ENCODE measurements at places on chromosomes 7 and 10. TPM values are rescaled to one million over a fixed set of nuclear protein-coding genes. Genes with fewer than 3 reads are reported as not detected.
A peak's percentile ranks its signal among the peaks of the same experiment; 100 is the strongest.

SEC31B gene
- 26.6 TPM for total RNA-seq

SAMD9L gene
- 14.8 TPM for total RNA-seq

- DNase-seq = peak; percentile 7
These were observed 4.5 kb upstream of the MGAM start for GRCh38 chr7:141991140-141991539.

WNT2 gene
- not detected for total RNA-seq

DNA sequence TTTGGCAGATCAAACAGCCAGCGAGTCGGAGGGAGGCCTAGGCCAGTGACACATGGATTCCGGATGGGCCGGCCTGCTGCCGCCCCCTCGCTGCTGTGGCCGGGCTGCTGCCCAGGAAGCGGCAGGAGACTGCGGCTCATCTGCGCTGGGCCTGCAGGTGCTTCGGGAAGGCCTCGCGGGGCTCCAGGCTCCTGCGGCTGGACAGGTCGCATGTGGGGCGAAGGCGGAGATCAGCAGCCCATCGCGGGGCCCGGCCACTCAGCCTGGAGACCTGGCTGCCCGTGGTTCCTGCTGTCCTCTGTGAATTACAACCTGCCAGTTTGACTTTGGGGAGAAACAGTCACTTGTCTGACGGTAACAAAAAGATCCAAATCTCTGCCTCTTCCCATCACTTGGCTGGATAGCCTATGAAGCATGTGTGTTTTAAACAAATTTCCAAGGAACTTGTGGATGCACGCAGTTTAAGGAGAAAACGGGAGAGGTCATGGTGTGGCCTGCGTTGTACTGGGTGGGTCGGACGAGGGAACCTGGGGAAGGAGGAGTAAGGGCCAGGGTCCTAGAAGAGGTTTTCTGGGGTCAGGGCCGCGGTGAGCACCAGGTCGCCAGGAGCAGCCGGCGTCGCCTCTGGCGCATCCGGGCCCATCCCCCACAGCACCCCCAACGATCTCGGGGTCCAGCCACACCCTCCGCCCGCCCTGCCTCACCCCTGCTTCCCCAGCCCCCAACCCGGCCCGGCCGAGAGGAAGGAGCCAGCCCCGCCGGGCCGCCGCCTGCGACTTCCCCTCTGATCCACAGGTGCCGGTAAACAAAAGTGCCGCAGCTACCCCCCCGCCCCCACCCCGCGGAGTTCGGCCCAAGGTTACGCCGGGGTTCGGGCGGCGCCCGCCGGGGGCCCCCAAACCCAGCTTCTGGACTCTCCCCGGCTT is 1.6 kb downstream of the SPOCK2 start:
- DNase-seq = no peak

DNA sequence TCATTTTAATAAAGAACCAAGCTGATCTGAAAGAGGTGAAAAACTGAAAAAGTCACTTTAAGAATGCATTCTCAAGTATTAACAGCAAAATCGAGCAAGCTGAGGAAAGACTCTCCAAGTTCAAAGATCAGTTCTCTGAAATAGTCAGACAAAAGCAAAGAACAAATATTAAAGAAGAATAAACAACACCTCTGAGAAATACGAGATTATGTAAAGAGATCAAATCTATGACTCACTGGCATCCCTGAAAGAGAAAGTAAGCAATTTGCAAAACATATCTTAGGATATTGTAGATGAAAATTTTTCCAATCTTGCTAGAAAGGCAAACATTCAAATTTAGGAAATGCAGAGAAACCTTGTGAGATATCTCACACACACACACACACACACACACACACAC is 138.4 kb upstream of the HGF start:
- DNase-seq = no peak

GBX1 gene
- not detected for total RNA-seq

- no peak for DNase-seq
These were observed 455.5 kb downstream of the PHTF2 start for GRCh38 chr7:78253850-78254725.

GRCh38 chr7:26550492-26550891 is 258.8 kb downstream of the SNX10 start:
- no peak for DNase-seq

SLC18A3 gene
- total RNA-seq = not detected

DNA sequence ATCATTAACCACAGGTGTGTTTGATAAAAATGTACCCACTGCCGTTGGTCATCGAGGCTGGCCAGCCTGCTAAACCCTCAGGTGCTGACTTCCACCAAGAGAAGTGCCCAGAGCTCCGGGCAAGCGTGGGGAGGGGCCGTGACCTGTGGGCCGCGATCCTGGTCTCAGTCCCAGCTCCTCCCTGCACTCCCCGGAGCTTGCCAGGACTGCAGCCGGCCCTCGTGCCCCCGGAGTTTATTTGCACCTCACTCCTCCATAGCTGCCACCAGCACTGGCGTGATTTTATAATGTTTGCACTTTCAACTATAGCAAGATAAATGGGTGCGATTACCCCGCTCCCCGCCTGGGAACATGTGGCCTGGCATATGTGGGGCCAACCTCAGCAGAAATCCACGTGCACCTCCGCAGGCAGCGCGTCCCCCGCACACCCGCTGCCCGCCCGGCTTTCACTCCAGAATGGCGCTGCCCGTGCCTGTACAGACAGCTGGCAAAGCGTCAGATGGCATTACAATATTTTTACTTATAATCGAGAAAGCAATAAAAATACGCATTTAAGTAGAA is 30.8 kb downstream of the UNCX start:
- DNase-seq = no peak

FGFR2 gene
- not detected for total RNA-seq

TRUB1 gene
- 31.6 TPM for total RNA-seq

- DNase-seq = no peak
These were observed 86.3 kb upstream of the NANOS1 start for GRCh38 chr10:118943253-118943652.

GRCh38 chr10:43069211-43069515 is 7.7 kb upstream of the RET start:
- no peak for DNase-seq

- no peak for DNase-seq
These were observed 88.6 kb upstream of the KCNIP2 start for GRCh38 chr10:101932183-101932582.

SEMA3E gene
- total RNA-seq = not detected

GRCh38 chr7:29882481-29882880 is 76.2 kb downstream of the WIPF3 start:
- DNase-seq = no peak

DNA sequence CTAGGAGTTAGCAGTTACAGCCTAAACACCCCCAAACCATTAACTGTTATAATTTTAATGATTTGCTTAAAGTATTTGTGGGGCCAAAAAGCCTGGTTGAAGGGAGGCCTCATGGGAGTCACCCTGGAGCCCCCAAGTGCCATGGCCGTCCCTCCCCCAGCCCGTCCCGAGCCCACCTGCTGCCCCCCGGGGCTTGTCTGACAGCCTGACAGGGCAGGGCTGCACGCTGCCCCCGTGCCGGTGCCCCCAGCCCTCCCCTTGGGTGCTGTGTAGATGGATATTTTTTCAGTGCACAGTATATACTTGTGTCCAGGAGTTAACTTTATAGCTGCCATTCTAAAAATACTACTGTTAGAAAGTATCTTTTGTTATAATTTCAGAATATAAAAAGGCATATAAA is 108.4 kb downstream of the CYTH3 start:
- no peak for DNase-seq

GRCh38 chr7:149217570-149217969 is 21.9 kb upstream of the ZNF212 start:
- no peak for DNase-seq

GRCh38 chr7:64873517-64873916 is 29.6 kb upstream of the ZNF273 start:
- DNase-seq = no peak

GRCh38 chr10:117762819-117763172 is 220.2 kb downstream of the EMX2 start:
- DNase-seq = no peak

ITGA8 gene
- total RNA-seq = not detected

BCAP29 gene
- total RNA-seq = 38.7 TPM

C7orf57 gene
- not detected for total RNA-seq

GRCh38 chr7:80225361-80225760 is 90.7 kb downstream of the GNAI1 start:
- no peak for DNase-seq

OR6B1 gene
- total RNA-seq = not detected

- no peak for DNase-seq
These were observed 340.2 kb downstream of the KIF20B start for GRCh38 chr10:90041585-90041984.

- no peak for DNase-seq
These were observed 215.7 kb downstream of the BAMBI start for GRCh38 chr10:28892818-28893547.

PRKG1 gene
- total RNA-seq = not detected

GRCh38 chr10:86715836-86716235 is 40.6 kb upstream of the BMPR1A start:
- no peak for DNase-seq

DNA sequence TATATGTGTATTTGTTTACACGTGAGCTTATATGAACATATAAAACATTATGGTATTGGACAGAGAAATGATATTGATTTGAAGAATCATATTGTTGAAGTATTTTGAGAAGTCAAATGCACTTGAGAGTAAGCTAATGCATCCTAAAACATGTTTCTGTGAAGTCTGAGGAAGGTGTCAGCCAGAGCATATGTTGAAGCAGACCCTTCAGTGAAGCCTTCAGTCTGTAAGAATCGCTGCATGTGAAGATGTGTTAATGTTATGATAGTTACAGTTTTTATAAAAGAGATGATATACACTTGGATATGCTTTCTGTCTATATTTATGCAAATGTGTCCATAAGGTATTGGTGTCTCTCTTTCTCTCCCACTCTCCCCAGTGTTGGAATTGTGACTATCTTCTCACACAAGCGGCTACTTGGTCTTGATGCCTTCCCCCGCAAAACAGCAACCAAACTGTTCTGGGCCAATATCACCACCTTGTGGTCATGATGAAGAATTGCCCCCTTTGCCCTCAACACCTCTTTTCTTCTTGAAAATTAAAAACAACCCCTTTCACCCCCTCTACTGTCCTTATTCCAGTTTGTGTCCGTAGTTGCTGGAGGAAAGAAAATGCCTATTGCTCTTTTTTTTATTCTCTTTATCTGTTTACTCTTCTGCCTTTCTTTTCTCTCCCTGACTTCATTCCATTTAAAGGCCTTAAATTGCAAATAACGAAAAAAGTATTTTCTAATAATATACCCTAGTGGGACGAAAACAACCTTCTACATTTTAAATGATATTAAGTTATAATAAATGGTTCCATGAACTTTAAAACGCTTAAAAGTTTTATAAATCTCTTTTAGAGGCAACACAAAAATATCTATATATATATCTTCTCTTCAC is 64.9 kb downstream of the IKZF1 start:
- peak; percentile 91 for DNase-seq

SPDYE5 gene
- total RNA-seq = not detected

DNA sequence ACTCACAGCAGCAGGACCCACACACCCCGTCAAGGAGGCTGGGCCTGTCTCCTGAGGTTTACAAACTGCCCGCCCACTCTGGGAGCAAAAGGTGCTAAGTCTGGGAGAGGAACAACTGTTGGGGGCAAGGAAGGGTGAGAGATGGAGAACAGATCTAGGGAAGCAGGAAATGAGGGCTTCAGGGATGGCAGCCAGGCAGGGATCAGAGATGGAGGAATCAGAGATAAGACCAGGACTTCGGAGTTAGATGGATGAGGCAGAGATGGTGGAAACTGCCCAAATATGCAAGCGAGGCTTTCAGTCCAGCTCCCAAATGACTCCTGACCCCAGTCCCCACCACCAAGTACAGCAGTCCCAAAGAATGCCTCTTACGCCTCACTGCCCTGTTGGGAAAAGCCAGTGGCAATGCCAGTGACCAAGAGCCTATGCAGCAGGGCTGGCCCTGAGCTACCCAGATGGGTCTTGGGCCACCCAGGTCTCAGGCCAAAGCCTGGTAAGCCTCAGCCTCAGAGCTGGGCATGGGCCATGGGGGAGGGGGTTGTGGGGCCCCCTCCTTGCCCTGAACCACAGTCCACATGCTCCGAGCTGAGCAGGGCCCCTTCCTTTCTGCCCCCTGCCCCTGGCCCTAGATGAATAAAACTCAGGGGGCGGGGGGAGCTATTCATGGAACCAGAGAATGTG is 39.5 kb upstream of the SLF2 start:
- DNase-seq = no peak

GRCh38 chr7:112023282-112023681 is 182.9 kb downstream of the DOCK4 start:
- no peak for DNase-seq

DNA sequence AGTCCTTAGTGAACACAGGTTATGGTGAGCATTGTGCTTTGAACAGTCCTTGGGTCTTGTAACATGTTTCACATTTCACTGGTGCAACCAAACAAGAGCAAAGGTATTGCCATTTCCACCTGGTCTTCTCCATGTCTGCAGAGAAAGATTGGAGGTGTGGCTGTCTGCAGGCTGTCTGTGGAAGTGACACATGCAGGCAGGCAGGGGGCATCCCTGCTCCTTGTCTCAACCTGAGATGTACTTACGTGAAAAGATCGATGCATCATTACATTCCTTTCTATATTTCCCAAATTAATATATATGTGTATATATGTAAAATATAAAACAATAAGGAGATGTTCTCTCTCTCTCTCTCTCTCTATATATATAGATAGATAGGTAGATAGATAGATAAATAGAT is 54.3 kb downstream of the LRRC18 start:
- DNase-seq = peak; percentile 44

PCDH15 gene
- not detected for total RNA-seq

DNA sequence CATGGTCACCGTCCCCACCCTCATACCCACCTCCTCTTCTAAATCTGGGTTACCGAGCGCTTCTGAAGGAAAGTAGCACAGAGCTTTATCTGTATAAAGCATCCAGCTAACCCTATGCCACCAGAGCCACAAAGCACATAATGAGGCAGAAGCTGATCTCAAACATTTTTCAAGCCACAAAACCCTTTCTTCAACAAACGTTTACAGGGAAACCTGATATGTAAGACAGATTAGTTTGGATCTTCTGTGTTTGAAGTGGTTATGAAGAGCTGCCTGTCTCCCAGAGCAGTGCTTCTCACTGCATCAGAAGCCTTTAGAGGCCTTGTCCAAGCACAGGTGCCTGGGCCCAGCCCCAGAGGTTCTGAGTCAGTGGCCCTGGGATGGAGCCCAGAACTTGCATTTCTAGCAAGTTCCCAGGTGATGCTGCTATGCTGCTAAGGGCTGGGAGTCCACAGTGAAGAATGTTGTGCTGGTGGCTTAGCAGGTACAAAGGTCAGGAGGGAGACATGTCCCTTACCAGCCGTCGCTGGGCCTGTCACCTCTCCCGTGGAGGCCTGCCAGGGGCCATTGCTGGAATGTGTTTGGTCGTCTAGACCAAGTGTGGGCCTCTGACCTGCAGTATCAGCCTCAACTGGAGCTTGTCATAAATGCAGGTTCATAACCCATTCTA is 90.4 kb downstream of the TAF3 start:
- no peak for DNase-seq

All from Karpas-422 (cell line).